Heart right ventricle (tissue), 16 donors: ENCODE measurements at places on chromosomes 16 and 17. TPM values are rescaled to one million over a fixed set of nuclear protein-coding genes. Genes with fewer than 3 reads are reported as not detected.

Gene OTOA
- total RNA-seq = not detected

DNA sequence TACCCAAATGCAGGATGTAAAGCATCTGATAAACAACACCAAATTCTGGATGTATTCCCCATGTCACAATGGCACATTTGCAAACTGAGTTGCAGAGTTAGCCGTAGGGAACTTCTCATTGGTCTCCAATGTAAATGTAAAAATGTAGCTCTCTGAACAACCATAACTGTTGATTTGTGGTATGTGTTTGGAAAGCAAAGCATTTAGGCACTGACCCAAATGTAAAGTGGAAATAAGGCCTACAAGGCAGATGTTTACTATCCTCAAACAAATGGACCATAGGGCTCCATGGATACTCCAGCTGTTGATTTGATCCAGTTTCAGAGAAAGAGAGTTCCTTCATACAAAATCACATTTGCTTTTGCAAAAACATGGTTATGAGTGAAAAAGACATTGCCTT is 223.0 kb upstream of the ELAC2 start:
- DNase-seq = no peak

- DNase-seq = no peak
Observed at GRCh38 chr16:2480948-2481347, 6.0 kb downstream of the TBC1D24 start.

DNA sequence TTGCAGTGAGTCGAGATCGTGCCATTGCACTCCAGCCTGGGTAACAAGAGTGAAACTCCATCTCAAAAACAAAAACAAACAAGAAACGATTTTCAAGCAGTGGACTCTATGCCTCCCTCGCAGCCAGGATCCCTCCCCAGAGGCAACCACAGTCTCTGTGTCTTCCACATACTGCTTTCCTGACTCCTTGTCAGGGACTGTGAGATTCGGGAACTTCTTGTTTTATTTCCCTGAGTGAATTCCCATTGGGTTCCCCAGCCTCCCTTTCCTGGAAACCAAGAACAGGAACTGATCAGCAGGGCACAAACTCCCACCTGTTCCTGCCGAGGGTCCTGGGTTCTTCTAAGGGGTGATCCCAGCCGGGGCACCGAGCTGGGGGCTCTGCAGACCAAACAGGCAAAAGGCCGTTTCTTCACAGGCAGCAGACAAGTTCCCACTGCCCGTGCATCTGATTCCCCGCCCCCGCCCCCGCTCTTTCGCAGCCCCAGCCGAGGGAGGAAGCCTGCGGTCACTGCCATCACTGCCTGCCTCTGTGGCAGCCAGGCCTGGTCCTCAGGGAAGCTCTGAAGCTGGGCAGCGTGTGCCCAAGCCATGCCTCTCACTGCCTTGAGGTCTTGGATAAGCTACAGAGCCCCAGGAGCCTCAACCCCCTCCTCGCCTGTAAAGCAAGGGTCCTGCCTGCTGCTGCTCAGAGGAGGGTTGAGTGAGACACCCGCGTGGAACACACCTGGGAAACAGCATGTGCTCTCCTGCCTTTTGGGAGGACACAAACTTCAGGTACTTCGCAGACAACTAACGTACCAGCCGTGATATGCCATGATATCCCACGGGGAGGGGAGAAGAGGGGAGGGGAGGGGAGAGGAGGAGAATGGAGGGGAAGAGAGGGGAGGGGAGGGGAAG is 5.5 kb upstream of the PIEZO1 start:
- DNase-seq = peak; percentile 44

- DNase-seq = no peak
Observed at GRCh38 chr17:14211246-14211645, 25.4 kb downstream of the CDRT15 start.
